ENCODE measurements at places on chromosomes 6 and 20. TPM values are rescaled to one million over a fixed set of nuclear protein-coding genes. Genes with fewer than 3 reads are reported as not detected.

Gene GPLD1
- 0.48 TPM for total RNA-seq

Gene PRSS35
- not detected for total RNA-seq

Gene IMPG1
- not detected for total RNA-seq

Gene APCDD1L
- total RNA-seq, result not detected

Gene PACSIN1
- total RNA-seq, result 0.13 TPM

Gene GJA10
- total RNA-seq, result not detected

Gene WFDC6
- total RNA-seq, result not detected

Gene ZNF831
- 5.8 TPM for total RNA-seq

All from activated CD8-positive, alpha-beta memory T cell treated with anti-CD3 and anti-CD28 coated beads for 36 hours (primary cell).